ENCODE measurements at places on chromosomes 7 and 10. TPM values are rescaled to one million over a fixed set of nuclear protein-coding genes. Genes with fewer than 3 reads are reported as not detected.
A peak's percentile ranks its signal among the peaks of the same experiment; 100 is the strongest.

Gene UCMA
- polyA plus RNA-seq, result not detected

DNA sequence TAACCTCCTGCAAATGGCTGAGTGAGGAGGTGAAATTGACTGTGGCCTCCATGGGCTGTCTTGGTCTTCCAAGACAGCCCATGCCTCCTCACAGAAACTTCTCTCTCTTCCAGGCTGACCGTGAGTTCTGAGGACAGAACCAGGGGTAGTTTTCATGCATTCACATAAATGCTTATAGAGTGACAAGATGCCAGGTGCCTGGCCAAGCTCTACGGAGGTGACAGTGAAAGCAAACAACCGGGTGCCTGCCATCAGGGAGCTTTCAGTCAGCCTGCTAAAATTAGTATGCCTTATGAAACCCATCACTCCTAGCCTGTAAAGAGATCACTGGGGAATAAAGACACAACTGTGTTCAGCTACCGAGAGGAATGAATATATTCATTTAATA lies 919 bp upstream of the RHOBTB1 start:
- DNase-seq, result no peak
- H3K27ac ChIP-seq, result no peak overlapping the region
- no peaks in the 10 kb centered on the region for H3K36me3 ChIP-seq

- H3K4me3 ChIP-seq, result no peak overlapping the region
- no peak overlapping the region for H3K27ac ChIP-seq
- no peaks in the 10 kb centered on the region for H3K36me3 ChIP-seq
- no peak for DNase-seq
These were observed 213.4 kb downstream of the USP6NL start for GRCh38 chr10:11397980-11398580.

DNA sequence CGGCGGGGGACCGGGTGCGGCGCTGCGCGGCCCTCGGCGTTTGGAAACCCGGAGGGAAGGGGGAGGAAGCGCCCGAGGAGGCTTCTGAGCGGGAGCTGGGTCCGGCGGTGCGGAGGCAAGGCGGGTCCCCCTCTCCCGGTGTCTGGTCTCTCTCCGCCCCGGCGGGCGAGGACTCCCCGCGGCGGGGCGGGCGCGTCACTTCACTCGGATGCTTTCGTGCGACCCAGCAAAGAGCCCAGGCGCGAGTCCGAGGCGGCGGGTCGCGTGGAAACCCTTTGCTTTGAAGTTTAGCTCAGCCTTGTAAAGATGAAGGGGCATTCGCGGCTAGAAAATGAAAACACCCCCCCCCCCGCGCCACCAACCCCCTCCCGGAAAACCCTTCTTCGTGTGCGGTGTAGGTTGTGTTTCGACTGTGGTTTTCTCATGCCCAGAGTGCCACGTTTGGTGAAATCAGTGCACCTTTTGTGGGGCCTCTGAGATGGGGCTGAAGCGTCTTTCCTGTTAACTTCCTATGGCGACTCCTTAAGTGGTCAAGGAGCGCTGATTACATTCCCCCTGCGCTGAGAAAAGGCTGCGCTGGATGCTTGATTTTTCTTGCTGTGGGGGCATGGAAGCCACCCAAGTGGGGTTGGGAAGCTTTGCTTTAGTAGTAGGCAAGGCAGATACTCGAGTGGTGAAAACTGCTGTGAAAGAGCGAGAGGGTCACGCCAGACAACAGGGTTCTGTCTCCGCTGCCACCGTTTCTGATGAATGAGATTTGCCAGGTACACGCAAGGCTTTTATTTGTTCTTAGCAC lies 876 bp downstream of the GNAI1 start:
- no peak overlapping the region for H3K27ac ChIP-seq
- peaks cover 14% of the 10 kb centered on the region for H3K4me1 ChIP-seq
- H3K4me3 ChIP-seq, result peak overlapping the region; percentile 84
- peaks cover 36% of the 10 kb centered on the region for H3K27me3 ChIP-seq

GRCh38 chr10:86520871-86521677 lies 518 bp downstream of the WAPL start:
- DNase-seq, result peak; percentile 39
- peak overlapping the region; percentile 93 for H3K27ac ChIP-seq
- H3K36me3 ChIP-seq, result peaks cover 20% of the 10 kb centered on the region
- H3K27me3 ChIP-seq, result no peaks in the 10 kb centered on the region

Gene SEPTIN7
- polyA plus RNA-seq, result 60.9 TPM

DNA sequence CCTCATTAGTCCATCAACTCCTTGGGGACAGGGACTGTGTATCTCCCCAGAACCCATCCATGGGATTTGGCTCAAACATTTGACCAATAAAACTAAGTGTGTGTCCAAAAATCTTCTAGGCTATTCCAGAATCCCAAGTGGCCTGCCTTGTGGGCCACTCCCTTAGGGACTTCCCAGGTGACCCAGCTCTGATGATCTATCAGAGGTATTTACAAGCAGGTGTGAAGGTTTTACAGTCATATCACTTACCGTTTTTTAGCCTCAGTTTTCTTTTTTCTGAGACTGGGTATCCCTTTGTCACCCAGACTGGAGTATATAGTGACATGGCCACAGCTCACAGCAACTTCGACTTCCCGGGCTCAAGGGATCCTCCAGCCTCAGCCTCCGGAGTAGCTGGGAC lies 64.4 kb downstream of the PIP4K2A start:
- no peaks in the 10 kb centered on the region for H3K4me1 ChIP-seq
- no peak overlapping the region for H3K4me3 ChIP-seq
- no peak overlapping the region for H3K27ac ChIP-seq
- H3K36me3 ChIP-seq, result peaks cover 20% of the 10 kb centered on the region

Gene GIMAP4
- 269 TPM for polyA plus RNA-seq

DNA sequence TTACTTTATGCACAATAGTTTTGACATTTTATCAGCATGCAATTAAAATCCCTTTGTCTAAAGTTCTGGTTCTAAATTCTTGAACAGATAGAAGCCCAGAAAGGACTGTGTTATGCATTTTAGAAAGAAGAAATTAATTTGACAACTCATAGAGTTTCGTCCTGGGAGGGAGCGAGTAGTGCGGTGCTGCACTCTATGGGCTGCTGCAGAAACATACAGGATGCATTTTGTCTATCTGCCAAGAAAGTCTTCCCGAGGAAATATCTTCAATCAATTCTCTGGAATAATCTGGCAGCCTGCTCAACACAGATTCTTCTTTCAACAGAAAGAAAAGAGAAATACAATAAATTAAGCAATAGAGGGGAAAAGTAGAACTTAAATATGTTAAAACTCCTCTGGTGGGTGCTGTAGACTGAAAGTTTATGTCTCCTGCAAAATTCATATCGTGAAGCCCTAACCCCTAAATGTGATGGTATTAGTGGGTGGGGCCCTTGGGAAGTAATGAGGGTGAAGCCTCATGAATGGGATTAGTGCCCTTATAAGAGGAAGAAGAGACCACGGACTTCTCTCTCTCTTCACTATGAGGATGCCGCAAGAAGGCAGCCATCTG lies 39.0 kb upstream of the IFRD1 start:
- H3K4me3 ChIP-seq, result no peak overlapping the region
- DNase-seq, result no peak
- no peak overlapping the region for H3K27ac ChIP-seq
- H3K27me3 ChIP-seq, result peaks cover 2% of the 10 kb centered on the region

- H3K36me3 ChIP-seq, result peaks cover 34% of the 10 kb centered on the region
- H3K4me3 ChIP-seq, result no peak overlapping the region
- peak overlapping the region; percentile 97 for H3K27ac ChIP-seq
- DNase-seq, result peak; percentile 79
- no peaks in the 10 kb centered on the region for H3K27me3 ChIP-seq
These were observed 7.2 kb upstream of the PGAM2 start for GRCh38 chr7:44072364-44073231.

Gene CUL1
- polyA plus RNA-seq, result 32.6 TPM

GRCh38 chr7:20577441-20578071 lies 37.9 kb upstream of the ABCB5 start:
- H3K27me3 ChIP-seq, result no peaks in the 10 kb centered on the region
- no peaks in the 10 kb centered on the region for H3K36me3 ChIP-seq
- H3K4me3 ChIP-seq, result no peak overlapping the region
- H3K27ac ChIP-seq, result no peak overlapping the region
- DNase-seq, result no peak
- no peaks in the 10 kb centered on the region for H3K4me1 ChIP-seq

- H3K27ac ChIP-seq, result no peak overlapping the region
- no peak for DNase-seq
- no peaks in the 10 kb centered on the region for H3K27me3 ChIP-seq
- no peaks in the 10 kb centered on the region for H3K4me1 ChIP-seq
- no peak overlapping the region for H3K4me3 ChIP-seq
- H3K36me3 ChIP-seq, result no peaks in the 10 kb centered on the region
These were observed 22.3 kb upstream of the NANOS1 start for GRCh38 chr10:119007211-119007574.

- H3K4me1 ChIP-seq, result no peaks in the 10 kb centered on the region
- no peak overlapping the region for H3K27ac ChIP-seq
- H3K36me3 ChIP-seq, result no peaks in the 10 kb centered on the region
- H3K4me3 ChIP-seq, result no peak overlapping the region
- DNase-seq, result no peak
These were observed 457.4 kb downstream of the MDFIC start for GRCh38 chr7:115379321-115379720.

- H3K36me3 ChIP-seq, result no peaks in the 10 kb centered on the region
- DNase-seq, result no peak
- no peak overlapping the region for H3K4me3 ChIP-seq
- no peaks in the 10 kb centered on the region for H3K27me3 ChIP-seq
These were observed 31.6 kb downstream of the CHAT start for GRCh38 chr10:49645417-49645816.

Gene TAS2R3
- polyA plus RNA-seq, result not detected

DNA sequence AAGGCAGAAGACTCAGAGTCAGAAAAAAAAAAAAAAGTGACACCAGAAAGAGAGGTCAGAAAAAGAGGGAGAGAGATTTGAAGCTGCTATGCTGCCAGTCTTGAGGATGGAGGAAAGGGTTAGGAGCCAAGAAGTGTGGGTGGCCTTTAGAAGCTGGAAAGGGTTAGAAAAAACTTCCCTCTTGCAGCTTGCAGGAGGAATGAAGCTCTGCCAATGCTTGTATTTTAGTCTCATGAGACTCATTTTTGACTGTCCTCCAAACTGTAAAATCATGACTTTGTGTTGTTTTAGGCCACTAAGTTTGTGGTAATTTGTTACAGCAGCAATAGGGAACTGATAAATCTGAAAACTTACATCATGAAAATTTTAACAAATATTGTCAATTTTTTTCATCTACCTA lies 127.7 kb upstream of the NOBOX start:
- H3K4me3 ChIP-seq, result no peak overlapping the region
- DNase-seq, result no peak
- H3K4me1 ChIP-seq, result no peaks in the 10 kb centered on the region
- H3K27ac ChIP-seq, result no peak overlapping the region
- H3K27me3 ChIP-seq, result no peaks in the 10 kb centered on the region

DNA sequence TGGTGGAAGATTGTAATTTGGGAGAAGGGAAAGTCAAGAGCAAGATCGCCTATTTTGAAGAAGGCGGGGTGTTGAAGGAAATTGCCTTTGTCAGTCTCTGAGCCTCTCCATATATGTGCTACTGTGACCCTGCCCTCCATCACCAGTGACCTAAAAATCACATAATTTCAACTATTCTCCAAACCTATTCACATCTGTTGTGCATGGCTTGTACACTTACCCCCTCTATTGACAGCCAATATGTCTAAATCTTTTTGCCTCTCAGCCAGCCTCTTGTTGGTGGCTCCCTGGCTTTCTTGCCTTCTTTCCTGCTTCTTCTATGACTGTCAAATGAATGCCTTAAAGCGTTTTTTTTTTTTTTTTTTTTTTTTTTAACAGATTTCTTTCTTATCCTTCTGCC lies 295.6 kb downstream of the AUTS2 start:
- no peak overlapping the region for H3K27ac ChIP-seq
- H3K27me3 ChIP-seq, result no peaks in the 10 kb centered on the region
- H3K36me3 ChIP-seq, result no peaks in the 10 kb centered on the region
- H3K4me1 ChIP-seq, result no peaks in the 10 kb centered on the region
- no peak for DNase-seq

Gene ANK3
- polyA plus RNA-seq, result not detected

DNA sequence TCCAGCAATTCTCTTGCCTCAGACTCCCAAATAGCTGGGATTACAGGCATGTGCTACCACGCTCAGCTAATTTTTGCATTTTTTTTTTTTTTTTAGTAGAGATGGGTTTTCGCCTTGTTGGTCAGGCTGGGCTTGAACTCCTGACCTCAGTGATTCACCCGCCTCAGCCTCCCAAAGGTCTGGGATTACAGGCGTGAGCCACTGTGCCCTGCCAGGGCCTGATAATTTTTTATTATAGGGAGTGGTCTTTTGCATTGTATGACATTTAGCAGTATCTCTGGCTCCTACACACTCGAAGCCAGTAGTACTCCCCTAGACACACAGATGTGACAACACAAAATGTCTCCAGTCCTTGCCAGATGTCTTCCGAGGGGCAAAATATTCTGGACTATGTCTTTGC lies 124.0 kb downstream of the DKK1 start:
- no peak overlapping the region for H3K4me3 ChIP-seq
- no peaks in the 10 kb centered on the region for H3K27me3 ChIP-seq
- H3K36me3 ChIP-seq, result no peaks in the 10 kb centered on the region
- H3K4me1 ChIP-seq, result no peaks in the 10 kb centered on the region
- no peak overlapping the region for H3K27ac ChIP-seq

DNA sequence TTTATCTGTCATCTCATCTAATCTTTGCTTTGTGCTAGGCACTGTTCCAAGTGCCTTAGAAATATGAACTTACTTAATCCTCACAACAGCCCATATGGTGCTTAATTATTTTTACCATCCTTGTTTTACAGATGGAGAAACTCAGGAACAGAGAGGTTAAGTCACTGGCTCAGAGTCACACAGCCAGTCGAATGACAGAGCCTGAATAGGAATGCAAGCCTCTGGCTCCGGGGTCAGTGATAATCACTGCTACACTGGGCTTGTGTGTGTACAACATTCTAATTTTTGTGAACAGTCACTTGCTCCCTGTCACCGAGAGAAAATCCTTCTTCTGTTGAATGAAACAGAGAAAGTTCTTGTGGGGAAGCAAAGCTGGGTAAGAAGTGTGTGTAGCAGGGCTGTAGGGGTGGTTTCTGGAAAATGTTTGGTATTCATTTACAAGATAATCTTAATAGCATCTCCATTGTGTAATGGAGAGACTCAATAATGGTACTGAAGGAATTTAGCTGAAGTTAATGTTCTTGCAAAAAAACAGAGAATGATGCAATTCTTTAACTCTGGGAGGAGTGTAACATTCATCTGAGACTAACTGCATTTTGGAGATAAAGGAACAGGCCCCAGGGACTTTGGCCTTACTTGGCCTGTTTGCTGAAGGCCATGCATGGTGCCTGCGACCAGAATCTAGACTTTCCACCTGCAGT lies 290.6 kb downstream of the FRMD4A start:
- H3K4me3 ChIP-seq, result no peak overlapping the region
- no peaks in the 10 kb centered on the region for H3K27me3 ChIP-seq
- DNase-seq, result no peak
- no peak overlapping the region for H3K27ac ChIP-seq
- peaks cover 12% of the 10 kb centered on the region for H3K4me1 ChIP-seq
- no peaks in the 10 kb centered on the region for H3K36me3 ChIP-seq

GRCh38 chr7:18706670-18707069 lies 211.1 kb downstream of the HDAC9 start:
- H3K27me3 ChIP-seq, result no peaks in the 10 kb centered on the region
- DNase-seq, result no peak
- no peak overlapping the region for H3K4me3 ChIP-seq

GRCh38 chr7:135998081-135998480 lies 20.9 kb upstream of the MTPN start:
- H3K36me3 ChIP-seq, result no peaks in the 10 kb centered on the region
- H3K4me3 ChIP-seq, result no peak overlapping the region
- H3K27ac ChIP-seq, result no peak overlapping the region
- no peaks in the 10 kb centered on the region for H3K27me3 ChIP-seq
- no peaks in the 10 kb centered on the region for H3K4me1 ChIP-seq

Gene NXPH1
- polyA plus RNA-seq, result not detected

- no peaks in the 10 kb centered on the region for H3K36me3 ChIP-seq
- no peak overlapping the region for H3K4me3 ChIP-seq
- H3K27me3 ChIP-seq, result no peaks in the 10 kb centered on the region
- DNase-seq, result peak; percentile 32
- peaks cover 9% of the 10 kb centered on the region for H3K4me1 ChIP-seq
These were observed 89.8 kb downstream of the TMEM130 start for GRCh38 chr7:98779800-98780587.

Gene SLC16A9
- not detected for polyA plus RNA-seq

Gene PUS7
- polyA plus RNA-seq, result 1.6 TPM

Gene RELN
- polyA plus RNA-seq, result not detected
